ENCODE measurements at places on chromosomes 3 and 15. TPM values are rescaled to one million over a fixed set of nuclear protein-coding genes. Genes with fewer than 3 reads are reported as not detected.

DNA sequence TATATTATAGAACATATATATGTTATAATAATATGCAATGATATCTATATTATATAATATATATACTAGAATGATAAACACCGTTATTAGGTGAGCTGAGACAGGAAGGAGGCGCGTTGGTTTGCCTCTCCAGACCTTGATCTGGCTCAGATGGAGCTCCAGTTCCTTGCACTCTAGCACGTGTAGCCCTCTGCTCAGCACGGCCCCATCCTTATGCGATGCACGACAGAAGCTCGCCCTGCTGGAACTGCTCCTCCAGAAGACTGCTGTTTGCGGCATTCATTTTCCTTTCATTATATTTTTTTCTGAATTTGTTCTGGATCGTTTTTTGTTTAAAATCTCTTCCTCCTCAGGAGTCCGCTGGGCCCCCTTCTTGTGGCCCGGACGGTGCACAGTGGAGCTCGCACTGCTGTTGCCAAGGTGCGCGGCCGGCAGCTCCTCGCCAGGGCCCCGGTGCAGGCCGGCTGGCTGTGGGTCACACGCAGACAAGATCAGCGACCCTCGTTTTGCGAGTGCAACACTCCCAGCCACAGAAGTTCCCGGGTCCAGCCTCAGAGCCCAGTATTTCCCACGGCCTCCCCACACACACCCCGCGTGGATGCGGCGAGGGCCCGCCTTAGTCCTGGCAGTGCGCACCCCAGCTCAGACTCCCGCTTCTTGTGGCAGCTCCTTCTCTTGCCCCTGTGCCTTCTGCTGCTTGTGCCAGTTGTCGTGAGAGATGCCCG is 112.2 kb downstream of the CHL1 start:
- no peak overlapping the region for H3K27ac ChIP-seq
- H3K27me3 ChIP-seq: no peaks in the 10 kb centered on the region
- no peak overlapping the region for H3K4me3 ChIP-seq
- DNase-seq: no peak
- H3K36me3 ChIP-seq: no peaks in the 10 kb centered on the region
- no peaks in the 10 kb centered on the region for H3K4me1 ChIP-seq

- no peak overlapping the region for H3K4me3 ChIP-seq
- H3K4me1 ChIP-seq: no peaks in the 10 kb centered on the region
- H3K27me3 ChIP-seq: peaks cover 10% of the 10 kb centered on the region
- DNase-seq: no peak
- H3K36me3 ChIP-seq: no peaks in the 10 kb centered on the region
- no peak overlapping the region for H3K27ac ChIP-seq
These were observed 60.8 kb upstream of the GOLIM4 start for GRCh38 chr3:168156479-168156878.

- no peak overlapping the region for H3K4me3 ChIP-seq
- no peak for DNase-seq
- peaks cover 7% of the 10 kb centered on the region for H3K4me1 ChIP-seq
- H3K27ac ChIP-seq: no peak overlapping the region
- H3K27me3 ChIP-seq: peaks cover 10% of the 10 kb centered on the region
These were observed 141.0 kb upstream of the RASGRP1 start for GRCh38 chr15:38705436-38706219.

GRCh38 chr3:172627057-172627809 is 83.6 kb downstream of the NCEH1 start:
- H3K4me1 ChIP-seq: peaks cover 6% of the 10 kb centered on the region
- DNase-seq: no peak
- no peak overlapping the region for H3K4me3 ChIP-seq
- no peaks in the 10 kb centered on the region for H3K27me3 ChIP-seq
- H3K36me3 ChIP-seq: no peaks in the 10 kb centered on the region

DNA sequence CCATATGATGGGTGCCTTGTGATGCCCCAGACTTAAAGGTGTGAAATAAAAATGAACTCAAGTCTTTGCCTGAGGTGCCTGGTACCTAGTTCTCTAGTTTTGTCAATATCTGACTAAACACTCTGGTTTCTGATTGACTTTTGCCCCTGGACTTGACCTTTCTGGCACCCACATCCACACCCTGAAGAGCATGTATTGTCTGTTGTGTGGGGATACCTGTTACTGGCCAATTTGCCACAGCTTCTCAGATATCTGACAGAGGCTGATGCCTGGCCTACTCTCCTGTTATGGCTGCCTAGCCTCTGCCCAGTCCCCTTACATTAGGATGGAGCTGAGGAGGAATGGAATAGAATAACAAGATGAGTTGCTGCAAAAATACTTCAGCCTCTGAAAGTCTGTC is 3.6 kb downstream of the ZBTB38 start:
- no peak overlapping the region for H3K4me3 ChIP-seq
- H3K27me3 ChIP-seq: no peaks in the 10 kb centered on the region
- H3K36me3 ChIP-seq: no peaks in the 10 kb centered on the region
- no peak for DNase-seq

DNA sequence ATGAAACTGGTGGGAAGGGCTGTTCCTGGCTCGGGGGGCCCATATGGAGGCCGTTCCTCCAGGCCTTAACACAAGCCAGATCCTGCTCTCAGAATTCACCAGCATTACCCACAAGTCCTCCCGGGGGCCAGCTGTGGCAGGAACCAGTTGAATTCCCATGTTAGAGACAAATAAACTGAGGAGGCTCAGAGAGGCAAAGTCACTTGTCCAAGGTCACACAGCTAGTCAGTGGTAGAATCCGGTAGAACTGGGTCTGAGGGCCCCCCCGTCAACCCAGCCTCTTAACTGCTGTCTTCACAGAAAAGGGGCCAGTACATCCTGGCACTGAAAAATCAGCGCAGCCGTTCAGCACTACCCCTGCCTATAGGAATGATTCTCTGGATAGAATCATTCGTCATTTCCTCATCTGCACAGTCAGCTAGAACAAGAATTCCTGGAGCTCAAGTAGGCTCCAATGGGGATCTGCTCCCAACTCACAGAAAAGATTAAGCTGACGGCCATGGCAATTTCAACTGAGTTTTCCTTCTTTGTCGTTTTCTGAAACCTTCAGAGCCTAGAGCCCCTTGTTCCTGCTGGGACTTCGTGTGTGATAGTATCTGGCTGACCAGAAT is 12.2 kb upstream of the TSEN2 start:
- no peak overlapping the region for H3K27ac ChIP-seq
- no peak overlapping the region for H3K4me3 ChIP-seq
- H3K27me3 ChIP-seq: no peaks in the 10 kb centered on the region
- H3K36me3 ChIP-seq: no peaks in the 10 kb centered on the region
- no peak for DNase-seq

DNA sequence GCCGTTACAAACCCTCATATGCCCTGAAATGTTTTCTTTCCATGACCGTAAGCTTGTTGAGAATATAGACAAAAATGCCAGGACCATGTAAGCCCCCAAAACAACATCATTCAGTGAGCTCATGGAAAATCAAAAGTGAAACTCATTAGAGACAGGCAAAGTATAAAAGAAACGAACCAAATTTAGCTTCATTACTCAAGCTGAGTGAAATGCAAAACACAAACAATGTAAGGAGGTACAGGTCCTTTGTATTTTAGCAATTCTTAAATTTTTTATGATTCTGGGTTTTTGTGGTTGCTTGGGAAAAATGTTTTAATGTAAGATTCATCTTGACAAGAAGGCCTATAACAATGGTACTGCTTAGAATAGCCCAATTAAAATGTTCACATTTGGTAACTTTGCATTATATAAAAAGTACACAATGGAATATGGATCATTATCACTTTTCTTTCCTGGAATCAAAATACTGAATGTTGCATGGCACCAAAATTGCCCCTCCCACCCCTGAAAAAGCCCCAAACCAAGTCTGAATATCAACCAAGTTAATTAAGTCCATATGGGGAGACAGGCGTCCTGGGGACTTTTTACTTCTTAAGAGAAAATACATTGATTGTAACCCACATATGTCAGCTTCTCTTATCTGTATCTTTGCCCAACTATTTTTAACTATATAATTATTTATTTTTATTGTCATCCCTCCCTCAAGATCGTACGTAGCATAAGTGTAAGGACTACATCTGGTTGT is 247.7 kb upstream of the CDIN1 start:
- H3K27ac ChIP-seq: no peak overlapping the region
- DNase-seq: no peak
- H3K4me3 ChIP-seq: no peak overlapping the region

GRCh38 chr3:32392536-32393302 is 1.1 kb downstream of the CMTM7 start:
- peaks cover 57% of the 10 kb centered on the region for H3K4me1 ChIP-seq
- H3K27ac ChIP-seq: peak overlapping the region; percentile 92
- peak overlapping the region; percentile 98 for H3K4me3 ChIP-seq
- DNase-seq: peak; percentile 34

DNA sequence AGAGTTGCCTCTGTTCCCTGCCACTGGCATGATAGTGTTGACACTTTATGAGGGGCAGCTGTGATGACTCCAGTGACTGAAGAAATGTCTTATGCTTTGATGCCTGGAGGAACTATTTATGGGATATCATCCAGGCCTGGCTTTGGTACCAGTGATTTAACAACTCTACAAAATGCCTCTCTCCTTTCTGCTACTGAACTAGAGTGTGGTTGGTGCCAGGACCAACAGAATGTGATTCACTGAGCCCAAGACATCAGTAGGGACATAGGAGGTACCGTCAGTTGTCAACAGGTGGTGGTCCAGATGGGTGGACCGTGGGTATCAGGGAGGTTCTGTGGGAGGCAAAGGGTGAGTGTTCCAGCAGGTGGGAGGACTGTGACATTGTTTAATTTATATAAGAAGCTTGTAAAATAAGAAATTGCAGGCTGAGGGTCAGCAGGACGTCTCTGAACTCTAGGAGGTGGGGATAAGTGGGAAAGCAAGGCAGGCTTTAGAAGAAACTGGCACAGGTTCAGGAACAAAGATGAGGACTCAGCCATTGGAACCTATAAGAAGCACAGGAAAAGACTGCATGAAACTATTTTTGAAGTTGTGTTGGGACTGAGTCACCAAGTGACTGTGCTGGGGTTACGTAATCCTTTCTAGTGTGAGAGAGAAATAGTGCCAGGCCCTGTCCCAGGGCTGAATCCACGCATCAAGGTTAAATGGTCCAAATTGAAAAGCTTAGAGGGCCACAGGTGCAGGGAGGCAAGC is 28.5 kb upstream of the SLC7A14 start:
- H3K4me3 ChIP-seq: no peak overlapping the region
- no peak overlapping the region for H3K27ac ChIP-seq
- H3K36me3 ChIP-seq: no peaks in the 10 kb centered on the region

DNA sequence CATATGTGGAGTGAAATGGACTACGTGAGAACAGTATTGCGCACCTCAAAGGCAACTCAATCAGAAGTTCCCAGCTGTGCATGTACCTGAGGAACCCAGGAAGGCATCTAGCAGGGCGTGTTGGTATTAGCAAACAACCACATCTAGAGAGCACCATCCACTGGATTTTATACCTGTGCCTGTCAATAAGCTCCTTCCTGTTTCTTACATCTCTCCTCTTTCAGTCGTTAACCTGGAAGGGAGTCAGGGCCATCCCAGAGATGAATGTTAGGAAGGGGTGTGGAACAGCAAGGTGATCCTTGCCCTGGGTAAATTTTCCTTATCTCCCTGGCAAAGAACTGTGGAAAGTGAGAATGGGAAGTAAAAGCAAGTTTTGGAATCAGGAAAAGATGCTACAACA is 29.6 kb upstream of the CHMP2B start:
- no peaks in the 10 kb centered on the region for H3K4me1 ChIP-seq
- H3K36me3 ChIP-seq: no peaks in the 10 kb centered on the region
- no peak overlapping the region for H3K27ac ChIP-seq
- H3K4me3 ChIP-seq: no peak overlapping the region

DNA sequence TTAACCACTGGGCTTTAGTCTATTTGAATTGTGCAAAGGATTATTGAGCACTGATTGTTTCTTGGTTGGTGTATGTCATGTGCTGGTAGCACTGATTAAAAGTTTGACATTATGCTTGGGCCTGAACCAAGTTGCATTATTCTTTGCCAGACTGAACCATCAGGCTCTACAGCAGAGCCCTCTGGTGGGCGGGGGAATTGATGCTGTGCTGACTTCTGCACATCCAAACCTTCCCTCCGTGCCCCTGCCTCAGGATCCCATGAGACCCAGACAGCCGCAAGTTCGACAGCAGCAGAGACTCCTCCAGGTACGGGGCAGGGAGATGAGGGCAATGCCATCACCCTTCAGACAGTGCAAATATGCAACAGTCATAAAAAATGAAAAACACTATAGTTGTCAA is 28.4 kb upstream of the P2RY12 start:
- no peak overlapping the region for H3K27ac ChIP-seq
- H3K4me1 ChIP-seq: no peaks in the 10 kb centered on the region
- no peaks in the 10 kb centered on the region for H3K36me3 ChIP-seq
- no peaks in the 10 kb centered on the region for H3K27me3 ChIP-seq

- peaks cover 9% of the 10 kb centered on the region for H3K27me3 ChIP-seq
- H3K36me3 ChIP-seq: peaks cover 10% of the 10 kb centered on the region
- peaks cover 29% of the 10 kb centered on the region for H3K4me1 ChIP-seq
- no peak overlapping the region for H3K27ac ChIP-seq
- no peak overlapping the region for H3K4me3 ChIP-seq
These were observed 2.2 kb upstream of the PIAS1 start for GRCh38 chr15:68051907-68052306.

DNA sequence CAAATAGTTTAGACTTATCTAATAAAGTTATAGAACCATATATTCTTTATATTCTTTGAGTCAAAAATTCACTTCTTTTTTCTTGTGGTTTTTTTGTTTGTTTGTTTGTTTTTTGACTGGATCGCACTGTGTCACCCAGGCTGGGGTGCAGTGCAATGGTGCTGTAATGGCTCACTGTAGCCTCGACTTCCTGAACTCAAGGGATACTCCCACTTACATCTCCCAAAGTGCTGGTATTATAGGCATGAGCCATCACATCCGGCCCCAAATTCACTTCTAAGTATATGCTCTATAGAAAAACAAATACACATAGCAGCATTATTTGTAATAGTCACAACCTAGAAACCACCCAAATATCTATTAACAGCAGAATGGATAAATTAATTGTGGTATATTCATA is 13.7 kb upstream of the SLTM start:
- H3K4me3 ChIP-seq: no peak overlapping the region
- H3K27me3 ChIP-seq: no peaks in the 10 kb centered on the region
- no peaks in the 10 kb centered on the region for H3K36me3 ChIP-seq
- no peak overlapping the region for H3K27ac ChIP-seq
- peaks cover 1% of the 10 kb centered on the region for H3K4me1 ChIP-seq
- DNase-seq: no peak

GRCh38 chr15:51793521-51794305 is 35.7 kb upstream of the TMOD3 start:
- no peaks in the 10 kb centered on the region for H3K27me3 ChIP-seq
- no peak overlapping the region for H3K4me3 ChIP-seq
- DNase-seq: no peak
- H3K36me3 ChIP-seq: no peaks in the 10 kb centered on the region

- peaks cover 1% of the 10 kb centered on the region for H3K4me1 ChIP-seq
- no peaks in the 10 kb centered on the region for H3K27me3 ChIP-seq
- no peak for DNase-seq
- H3K36me3 ChIP-seq: peaks cover 34% of the 10 kb centered on the region
These were observed 275.4 kb downstream of the NFKBIZ start for GRCh38 chr3:102124704-102125103.

ALDH1A2 gene
- total RNA-seq: not detected

NANOGP8 gene
- total RNA-seq: not detected

MINDY2 gene
- 14.9 TPM for total RNA-seq

ARHGEF26 gene
- not detected for total RNA-seq

GABRG3 gene
- not detected for total RNA-seq

SEMA5B gene
- not detected for total RNA-seq

GALNT15 gene
- not detected for total RNA-seq

TRIM42 gene
- total RNA-seq: not detected

ARID3B gene
- total RNA-seq: 39.8 TPM

TGM5 gene
- 0.31 TPM for total RNA-seq

TMC3 gene
- not detected for total RNA-seq

GADL1 gene
- not detected for total RNA-seq

ATP8B4 gene
- 35.9 TPM for total RNA-seq

Measured in activated CD8-positive, alpha-beta T cell treated with anti-CD3 and anti-CD28 coated beads, Interleukin-2, amount 10 ng/mL, durations not matched to agents 7 days and 5 days (primary cell).